ENCODE measurements at places on chromosomes 13 and 19.

GRCh38 chr13:111947876-111948275, 119.1 kb upstream of the SOX1 start:
- no peak for DNase-seq

GRCh38 chr19:16571283-16571682, 932 bp downstream of the SLC35E1 start:
- no peak for DNase-seq

DNA sequence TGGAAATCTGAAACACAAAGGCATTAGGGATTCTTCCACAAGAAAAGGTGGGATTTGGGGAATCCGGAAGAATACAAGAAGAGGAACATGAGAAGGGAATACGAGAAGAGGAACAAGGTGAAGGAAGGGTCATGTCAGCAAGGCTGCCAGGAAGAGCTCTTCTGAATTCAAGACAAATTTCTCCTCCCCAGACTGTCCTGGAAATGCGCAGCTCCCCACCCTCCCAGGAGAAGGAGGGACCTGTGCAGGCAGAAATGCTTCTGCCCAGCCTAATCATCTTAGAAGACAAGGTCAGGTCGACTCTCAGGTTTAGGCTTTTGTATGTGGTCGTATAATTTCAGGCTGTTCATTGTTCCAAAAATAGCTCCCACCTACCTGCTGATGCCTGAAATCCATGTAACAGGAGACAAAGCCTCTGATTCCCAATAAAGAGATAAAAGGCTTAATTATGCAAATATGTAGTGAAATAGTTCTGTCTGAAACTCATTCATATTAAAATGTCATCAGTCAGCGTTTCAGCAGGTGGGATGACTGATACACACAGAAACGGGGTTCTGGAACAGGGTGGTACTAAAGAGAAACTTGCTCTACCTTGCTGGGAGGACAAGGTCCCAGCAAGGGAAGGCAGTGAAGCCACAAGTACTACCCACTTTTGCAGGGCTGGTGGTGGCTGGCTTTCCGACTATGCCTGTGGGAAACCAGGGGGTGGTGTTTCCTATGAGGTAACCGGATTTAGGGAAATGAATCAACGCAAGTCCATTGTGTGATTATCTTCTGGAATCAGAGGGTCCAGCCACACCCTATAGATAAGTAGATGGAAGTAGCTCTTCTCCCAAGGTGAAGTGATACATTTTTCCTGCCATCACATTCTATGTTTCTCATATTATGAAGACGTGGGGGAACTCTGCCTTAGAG, 76.1 kb downstream of the KL start:
- DNase-seq, result no peak

GRCh38 chr19:55115446-55116065, 1.9 kb downstream of the PPP1R12C start:
- no peak for DNase-seq

- DNase-seq, result no peak
Observed at GRCh38 chr19:46719629-46720502, 3.0 kb upstream of the PRKD2 start.

DNA sequence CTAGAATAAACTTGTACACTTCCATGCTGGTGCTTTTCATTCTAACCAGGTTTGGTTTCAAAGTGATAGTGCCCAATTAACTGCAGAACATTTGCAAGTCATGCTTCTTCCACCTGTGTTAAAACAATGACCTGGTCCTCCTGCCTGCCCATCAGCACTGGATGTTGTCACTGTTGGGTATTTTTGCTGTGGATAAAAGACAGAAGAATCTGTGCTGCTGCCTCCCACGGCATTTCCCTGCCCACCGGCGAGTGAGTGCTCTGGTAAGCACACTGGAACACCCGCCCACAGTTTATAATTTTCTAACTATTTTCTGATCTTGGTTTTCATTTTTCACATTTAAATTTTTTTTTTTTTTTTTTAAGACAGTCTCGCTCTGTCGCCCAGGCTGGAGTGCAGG, 2.3 kb upstream of the AKAP8 start:
- no peak for DNase-seq
